ENCODE measurements at places on chromosomes 11 and 22.
A peak's percentile ranks its signal among the peaks of the same experiment; 100 is the strongest.

- DNase-seq: no peak
Observed at GRCh38 chr11:100612766-100613165, 74.3 kb upstream of the ARHGAP42 start.

- no peak for DNase-seq
Observed at GRCh38 chr22:39989633-39990032, 5.1 kb upstream of the FAM83F start.

DNA sequence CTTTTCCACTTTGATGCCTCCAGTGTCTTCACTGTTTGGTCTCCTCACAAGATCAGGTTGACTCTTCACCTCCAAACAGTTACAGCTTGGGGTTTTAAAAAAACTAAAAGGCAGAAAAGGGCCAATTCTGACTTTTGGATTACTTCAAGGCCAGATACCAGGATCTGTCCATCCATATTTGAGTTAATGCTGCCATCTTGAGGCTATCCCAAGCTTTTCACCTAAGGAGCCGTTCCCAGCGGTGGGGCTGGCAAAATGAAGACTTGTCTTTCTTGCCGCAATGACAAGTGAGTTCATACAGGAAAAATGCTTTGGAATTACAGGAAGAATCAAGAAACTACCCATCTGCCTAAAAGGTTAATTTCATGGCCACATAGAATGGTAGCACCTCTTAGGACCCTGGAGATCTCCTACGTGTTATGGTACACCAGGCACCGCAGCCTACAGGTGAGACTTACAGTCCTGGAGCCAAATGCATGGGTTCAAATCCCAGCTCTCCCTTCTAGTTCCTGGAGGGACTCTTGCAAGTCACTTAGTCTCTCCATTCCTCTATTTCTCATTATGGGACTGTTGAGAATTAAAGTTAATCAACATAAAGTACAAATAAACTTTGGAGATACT, 6.0 kb upstream of the OR5B21 start:
- peak; percentile 11 for DNase-seq

DNA sequence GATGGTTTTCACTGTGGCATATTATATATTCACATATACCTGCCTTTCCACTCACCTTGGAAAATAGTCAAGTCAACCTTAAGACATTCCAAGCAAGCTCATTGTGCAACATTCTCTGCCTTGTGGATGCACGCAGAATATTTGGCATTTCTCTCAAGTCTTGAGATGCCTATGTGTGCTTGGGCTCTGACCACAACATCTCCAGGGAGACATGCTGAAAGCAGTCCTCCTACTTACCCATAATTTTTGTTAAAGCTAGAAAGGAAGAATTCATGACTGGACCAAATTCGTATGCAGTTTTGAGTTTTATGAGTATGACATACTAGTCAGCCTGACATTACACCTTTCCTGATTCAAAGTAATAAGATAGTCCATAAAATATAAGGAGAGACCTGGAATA, 684.0 kb downstream of the OPCML start:
- DNase-seq: peak; percentile 81

- no peak for DNase-seq
Observed at GRCh38 chr11:60870276-60870675, 2.9 kb downstream of the ZP1 start.

DNA sequence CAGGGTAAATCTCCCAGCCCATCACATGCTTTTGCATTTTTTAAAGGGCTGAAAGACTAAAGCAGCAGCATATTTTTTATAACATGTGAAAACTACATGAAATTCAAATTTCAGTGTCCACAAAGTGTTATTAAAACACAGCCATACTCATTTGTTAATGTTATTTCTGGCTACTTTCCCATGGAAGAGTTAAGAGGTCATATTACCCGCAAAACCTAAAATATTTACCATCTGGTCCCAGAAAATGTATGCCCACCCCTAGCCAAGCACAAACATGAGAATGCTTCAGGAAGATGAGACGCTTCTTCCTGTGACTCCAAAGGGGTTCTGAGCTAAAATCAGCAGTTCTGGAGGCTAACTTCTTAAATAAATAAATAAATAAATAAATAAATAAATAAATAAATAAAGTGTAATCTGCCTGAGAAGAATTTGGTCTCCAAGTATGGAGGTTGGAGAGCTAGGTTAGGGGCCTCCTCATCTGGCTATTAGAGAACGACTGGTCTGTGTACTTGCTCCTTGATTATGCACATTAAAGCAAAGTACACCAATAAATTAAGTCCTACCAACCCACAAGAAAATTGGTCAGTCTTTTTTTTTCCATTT, 9.7 kb downstream of the IMMP1L start:
- no peak for DNase-seq

DNA sequence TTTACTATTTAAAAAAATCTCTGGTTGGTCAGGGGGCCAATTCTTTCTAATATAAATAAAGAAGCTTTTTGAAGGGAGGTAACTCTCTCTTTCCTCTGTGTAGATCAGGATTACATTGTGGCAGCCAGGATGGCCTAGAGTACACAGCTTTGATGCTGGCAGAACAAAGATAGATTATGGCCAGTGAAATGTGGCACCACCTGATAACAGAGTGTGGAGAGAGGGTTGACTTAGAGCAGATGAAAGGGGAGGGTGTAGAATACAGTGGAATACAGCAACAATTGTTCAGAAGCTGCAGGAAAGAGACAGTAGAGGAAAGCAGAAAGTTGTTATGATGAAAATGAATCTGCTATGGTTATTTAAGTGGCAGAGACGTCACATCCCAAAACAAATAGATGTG, 99.0 kb downstream of the FAR1 start:
- DNase-seq: no peak

- DNase-seq: no peak
Observed at GRCh38 chr11:45665206-45665932, at the start of gene CHST1. TSS of gene CHST1 (minus strand) at chr11:45665622. CDS start at chr11:45650923, 14,699 bp downstream.

DNA sequence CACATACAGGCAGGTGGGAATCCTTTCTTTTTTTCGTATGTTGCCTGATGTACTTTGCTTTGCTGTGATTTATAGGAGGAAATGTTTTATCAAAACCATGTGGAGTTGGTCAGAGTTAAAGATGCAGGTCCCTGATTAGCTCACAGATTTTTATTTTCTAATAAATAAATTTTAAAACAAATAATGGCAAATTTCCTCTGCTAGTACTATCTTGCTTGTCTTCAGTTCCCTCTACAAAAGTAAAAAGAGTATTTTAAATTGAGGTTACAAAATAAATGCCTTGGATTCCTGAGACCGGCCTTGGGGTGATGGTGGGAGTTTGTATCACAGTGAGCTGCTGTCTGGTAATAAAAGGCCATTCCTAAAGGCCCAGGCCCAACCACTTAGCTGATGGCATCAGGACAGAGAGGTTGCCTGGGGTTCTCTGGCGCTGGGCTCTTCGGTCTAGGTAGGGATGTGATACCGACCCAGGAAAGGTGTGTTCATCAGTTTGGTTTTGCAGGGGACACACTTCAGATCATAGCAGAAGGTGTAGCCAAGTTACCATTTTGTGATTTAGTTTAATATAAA, 129.0 kb downstream of the TBC1D22A start:
- DNase-seq: no peak
